ENCODE measurements at places on chromosomes 7 and 10.

DNA sequence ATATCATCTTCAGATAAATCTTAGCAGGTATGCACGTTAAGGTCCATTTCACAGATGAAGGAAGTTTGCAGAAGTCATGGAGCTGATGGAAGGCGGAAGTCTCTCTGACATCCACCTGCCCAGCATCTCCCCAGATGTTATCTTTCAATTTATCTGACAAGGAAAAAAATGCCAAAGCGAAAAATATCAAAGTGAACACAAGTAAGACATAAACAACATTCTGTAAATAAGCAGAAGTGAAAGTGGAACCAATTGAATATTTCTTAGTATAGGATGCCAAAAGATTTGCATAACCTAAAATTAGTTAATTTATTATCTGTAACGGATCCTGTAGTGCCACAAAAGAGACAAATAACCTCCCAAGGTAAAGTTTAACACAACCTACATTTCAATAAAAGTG, 73.6 kb upstream of the NEBL start:
- DNase-seq: no peak

GRCh38 chr10:112000466-112000865, 183.1 kb downstream of the GPAM start:
- no peak for DNase-seq

DNA sequence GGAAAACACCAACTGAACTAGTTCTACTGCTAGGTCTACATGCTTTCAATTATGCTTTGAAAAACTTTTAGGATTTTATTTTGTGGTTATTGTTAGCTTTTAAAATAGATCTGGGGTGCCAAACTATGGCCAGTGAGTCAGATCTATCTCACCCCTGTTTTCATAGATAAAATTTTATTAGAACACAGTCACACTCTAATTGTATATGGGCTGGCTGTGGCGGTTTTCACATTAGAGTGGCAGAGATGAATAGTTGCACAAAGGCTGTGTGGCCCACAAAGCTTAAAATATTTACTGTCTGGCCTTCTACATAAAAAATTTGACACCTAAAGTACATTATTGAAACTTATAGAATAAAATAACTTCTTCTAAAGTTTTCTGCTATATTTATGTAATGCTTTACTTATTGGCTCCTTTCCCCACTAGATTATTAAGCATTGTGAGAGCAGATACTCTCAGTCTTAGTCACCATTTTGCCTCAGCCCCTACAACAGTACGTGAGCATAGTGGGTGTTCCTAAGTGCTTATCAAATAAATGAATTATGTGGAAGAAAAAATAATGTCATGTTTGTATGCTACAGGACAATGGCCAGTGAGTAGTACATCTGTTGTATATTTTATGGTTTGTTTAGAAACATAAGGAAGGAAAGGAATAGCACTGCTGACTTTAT, 5.4 kb upstream of the SUV39H2 start:
- DNase-seq: no peak

- DNase-seq: no peak
These were observed 92.1 kb downstream of the EBF3 start for GRCh38 chr10:129871966-129872365.

DNA sequence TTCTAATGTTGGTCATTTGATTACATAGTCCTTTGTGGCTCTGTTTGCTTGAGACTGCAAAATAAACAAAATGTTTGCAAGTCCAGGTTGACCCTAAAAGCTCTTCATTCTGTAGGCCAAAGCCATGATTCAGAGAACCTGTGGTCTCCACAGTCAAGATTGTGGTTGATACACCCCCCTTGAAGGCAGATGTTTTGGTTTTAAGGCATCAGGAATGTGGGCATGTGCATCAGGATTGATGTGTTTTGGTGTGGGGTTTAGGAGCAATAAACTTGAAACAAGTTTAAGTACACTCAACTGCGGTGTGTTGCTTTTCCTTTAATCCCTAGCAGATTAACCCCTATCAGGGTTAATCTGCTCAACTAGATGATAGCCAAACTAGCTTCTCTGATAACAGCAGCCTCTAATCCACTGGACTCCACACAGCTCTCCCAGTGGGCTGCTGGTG, 379.1 kb upstream of the GALNT17 start:
- no peak for DNase-seq

Measured in omental fat pad (tissue), 4 donors.